ENCODE measurements at places on chromosomes 4 and X.
A peak's percentile ranks its signal among the peaks of the same experiment; 100 is the strongest.

DNA sequence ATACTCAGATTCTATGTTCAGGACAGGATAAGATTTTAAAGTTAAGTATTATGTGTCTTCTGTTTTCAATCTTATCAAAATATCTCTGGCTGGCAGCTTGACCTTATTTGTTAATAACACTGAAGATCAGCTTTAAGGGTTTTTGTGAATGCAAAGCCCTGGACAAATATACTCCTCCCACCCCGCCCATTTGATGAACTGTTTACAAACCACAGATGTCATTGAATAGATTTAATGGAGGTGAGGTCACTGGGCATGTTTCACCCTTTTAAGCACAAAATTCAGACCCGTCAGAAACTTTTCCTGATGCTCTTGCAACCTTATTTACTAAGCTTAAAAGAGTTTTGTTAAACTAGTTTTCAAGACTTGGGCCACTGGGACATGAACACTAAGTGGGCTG, 10.1 kb upstream of the CXCL8 start:
- DNase-seq = no peak

- DNase-seq = no peak
These were observed 143.7 kb downstream of the NAA11 start for GRCh38 chr4:79182209-79182608.

GRCh38 chr4:16860516-16860915, 37.9 kb downstream of the LDB2 start:
- no peak for DNase-seq

- peak; percentile 32 for DNase-seq
These were observed 47.2 kb downstream of the C4orf50 start for GRCh38 chr4:5971078-5971450.

DNA sequence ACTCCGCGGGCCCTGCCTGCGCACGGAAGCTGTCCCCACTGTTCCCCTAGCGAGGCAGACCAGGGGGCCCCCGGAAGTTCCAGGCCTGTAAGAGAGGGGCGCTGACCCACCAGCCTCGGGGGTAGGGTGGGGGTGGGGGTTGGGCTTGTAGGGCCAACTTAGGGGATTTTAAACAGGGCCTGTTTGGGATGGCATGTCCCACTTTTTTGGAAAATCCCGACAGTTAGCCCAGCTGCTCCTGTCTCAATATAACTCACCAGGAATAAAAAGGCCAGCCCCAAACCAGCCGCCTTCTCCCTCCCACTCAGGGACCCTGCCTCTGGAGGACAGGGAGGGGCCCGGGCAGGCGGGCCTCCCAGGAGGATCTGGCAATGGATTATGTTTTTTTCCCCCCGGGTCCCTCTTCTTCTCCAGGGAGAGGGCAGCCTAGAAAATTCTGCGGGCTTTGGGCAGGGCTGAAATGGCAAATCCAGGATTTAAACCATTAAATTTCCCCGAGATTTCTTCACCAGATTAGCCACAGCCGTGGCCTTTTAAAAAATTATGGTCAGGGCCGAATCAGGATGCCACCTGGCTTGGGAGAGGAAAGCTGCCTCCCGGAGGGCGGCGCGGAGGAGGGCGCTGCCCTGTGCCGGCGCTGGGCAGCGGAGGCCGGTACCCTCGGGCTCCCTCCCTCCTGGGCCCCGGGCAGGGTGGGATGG, 957 bp downstream of the PPP2R2C start:
- no peak for DNase-seq

GRCh38 chr4:73912191-73912590, 43.0 kb downstream of the CXCL1 start:
- DNase-seq = no peak

- no peak for DNase-seq
These were observed 27.7 kb downstream of the HERC3 start for GRCh38 chr4:88619971-88620370.

GRCh38 chr4:120991885-120992284, 69.4 kb upstream of the PRDM5 start:
- DNase-seq = no peak

GRCh38 chr4:78061939-78062570, 4.9 kb downstream of the FRAS1 start:
- no peak for DNase-seq

- no peak for DNase-seq
These were observed 75.8 kb downstream of the NUDT11 start for GRCh38 chrX:51420610-51421009.

DNA sequence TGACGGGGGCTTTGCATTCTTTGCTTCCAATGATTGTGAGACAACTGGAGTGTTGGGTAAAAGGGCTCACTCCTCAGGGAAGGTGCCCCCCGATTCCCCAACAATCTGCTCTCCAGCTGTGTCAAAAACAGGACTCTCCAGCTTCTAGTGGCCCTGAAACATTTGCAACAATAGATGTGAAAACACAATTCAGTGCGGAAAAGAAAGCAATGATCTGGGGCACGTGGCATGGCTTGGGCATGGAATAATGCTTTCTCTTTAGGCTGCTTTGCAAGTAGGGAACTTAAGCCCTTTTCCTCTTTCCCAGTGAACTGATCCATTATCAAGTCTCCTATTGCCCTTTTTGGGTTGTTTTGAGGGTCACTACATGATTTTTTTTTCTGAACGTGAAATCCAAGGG, 239.9 kb downstream of the C4orf33 start:
- no peak for DNase-seq

- DNase-seq = no peak
These were observed 115.3 kb downstream of the LDB2 start for GRCh38 chr4:16783119-16783518.

- DNase-seq = no peak
These were observed 29.3 kb upstream of the CT47A1 start for GRCh38 chrX:121014826-121015225.

DNA sequence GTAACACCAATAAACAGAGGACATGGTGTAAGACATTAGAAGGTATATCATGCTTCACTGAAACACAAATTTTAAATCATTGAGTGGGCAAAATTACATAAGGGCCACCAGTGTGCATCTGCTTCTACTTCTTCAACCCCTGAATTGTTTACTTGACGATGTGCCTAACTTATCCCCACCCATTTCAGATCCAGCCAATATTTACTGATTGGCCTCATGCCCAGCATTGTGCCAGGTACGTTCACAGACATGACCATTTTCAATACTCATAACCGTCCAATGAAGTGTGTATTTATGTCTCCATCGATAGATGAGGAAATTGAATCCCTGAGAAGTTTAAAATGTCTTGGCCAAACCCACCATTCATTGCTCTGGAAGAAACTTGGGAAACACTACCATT, 208.3 kb upstream of the MID1 start:
- no peak for DNase-seq

- DNase-seq = no peak
These were observed 104.1 kb downstream of the ZAR1 start for GRCh38 chr4:48594180-48594579.

- DNase-seq = no peak
These were observed 1.0 kb downstream of the ARMCX1 start for GRCh38 chrX:101551380-101551767.

GRCh38 chr4:10442976-10443375, 14.2 kb downstream of the ZNF518B start:
- no peak for DNase-seq

DNA sequence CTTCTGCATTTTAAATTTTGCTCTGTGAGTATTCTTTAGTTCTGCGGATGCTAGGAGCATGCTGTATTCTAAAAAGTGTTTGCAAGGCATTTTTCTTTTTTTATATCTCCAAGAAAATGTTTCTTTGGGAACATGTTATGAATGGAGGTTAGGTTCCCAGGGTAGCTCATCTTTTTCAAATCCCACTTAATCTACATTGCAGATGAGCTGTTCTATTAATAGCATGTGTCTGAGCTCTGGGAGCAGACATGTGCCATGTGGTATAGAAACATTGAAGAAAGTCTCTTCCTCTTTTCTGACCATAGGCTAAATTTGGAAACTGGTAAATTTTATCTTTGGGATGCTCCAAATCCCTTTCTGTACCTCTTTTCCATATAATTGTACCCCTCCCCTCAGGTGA, 23.2 kb downstream of the DIAPH2 start:
- DNase-seq = no peak

DNA sequence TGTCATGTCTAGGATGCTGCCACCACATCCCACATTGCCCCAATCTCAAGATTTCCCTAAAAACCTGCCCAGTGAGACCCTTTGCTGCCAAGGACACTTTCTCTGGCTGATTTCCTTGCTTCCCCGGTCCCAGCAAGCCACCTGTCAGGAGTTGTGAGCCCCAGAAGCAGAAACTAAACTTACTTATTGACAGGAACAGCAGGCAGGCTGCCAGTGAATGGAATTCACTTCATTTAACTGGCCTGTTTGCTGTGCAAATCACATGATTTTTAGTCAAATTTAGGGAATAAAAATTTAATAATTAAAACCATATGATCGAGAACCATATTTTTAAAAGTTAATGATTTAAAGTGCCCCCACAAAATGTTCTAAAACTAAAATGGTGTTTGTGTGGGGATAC, 48.5 kb downstream of the MAMLD1 start:
- no peak for DNase-seq

GRCh38 chr4:145774473-145774872, 94.5 kb downstream of the C4orf51 start:
- no peak for DNase-seq

DNA sequence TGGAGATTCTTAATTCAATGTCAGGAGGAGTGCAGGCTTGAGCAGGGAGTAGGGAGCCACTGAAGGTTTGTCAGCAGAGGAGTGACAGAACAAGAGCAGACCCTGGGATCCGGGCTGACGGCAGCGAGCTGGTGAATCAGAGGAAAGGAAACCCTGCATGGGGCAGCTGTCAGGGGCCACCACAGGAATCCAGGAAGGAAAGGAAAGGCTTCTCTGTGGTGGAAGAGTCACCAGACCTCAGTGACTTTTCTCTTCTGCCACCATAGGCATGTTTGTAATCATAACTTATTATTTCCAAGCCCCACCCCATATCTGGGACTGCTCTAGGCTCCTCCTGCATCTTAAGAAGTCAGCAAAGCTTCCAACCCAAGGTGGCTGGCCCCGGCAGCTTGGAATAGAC, 150.9 kb downstream of the BCOR start:
- no peak for DNase-seq

DNA sequence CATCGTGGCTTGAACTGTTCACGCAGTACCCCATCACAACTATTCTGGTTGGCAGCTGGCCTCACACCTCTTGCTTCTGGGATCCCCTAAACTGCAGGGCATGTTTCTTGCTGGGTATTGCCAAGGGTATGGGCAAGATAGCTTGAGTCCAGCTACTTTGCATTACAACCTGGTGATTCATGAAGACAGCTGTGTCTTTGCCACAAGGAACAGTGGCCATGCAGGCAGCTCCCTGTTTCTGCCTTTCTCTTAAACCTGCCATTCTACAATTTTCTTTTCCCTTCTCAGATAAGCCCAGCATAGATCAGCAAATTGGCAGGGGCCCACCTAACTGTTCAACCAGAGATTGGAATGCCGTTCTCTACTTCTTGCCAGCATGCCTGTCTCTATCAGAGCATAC, 42.8 kb downstream of the TENM3 start:
- no peak for DNase-seq

DNA sequence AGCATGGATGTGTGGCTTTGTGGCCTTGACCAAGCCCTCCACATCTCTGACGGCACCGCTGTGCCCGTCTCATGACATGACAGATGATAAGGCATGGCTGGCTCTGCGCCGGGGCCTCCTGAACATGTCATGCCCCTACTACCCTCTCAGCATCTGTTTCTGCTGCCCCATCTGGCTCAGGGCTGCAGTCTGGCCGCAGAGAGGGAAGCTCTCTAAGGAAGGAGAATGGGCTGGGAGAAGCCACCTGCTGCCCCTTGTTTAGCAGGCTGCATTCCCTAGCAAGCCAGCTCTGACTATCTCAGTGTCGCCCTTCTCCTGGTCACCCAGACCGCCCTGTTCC, 7.2 kb downstream of the ZNF185 start:
- no peak for DNase-seq

DNA sequence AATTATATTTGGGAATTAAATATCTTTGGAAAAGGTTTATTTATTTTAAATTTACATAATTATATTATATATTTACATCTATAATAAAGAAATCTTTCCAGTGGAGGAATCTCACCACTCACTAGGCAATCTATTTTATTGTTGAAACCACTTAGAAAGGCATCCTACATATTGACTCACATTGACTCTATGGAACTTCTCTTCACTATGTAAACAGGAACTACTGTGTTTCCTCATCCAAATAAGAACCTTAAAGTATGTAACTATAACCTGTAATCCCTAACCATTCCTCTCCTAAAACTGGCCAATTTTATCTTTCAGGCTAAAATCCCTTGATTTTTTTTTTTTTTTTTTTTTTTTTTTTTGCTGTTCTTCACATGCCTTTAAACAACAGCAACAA, 268.7 kb downstream of the MAPK10 start:
- DNase-seq = no peak

DNA sequence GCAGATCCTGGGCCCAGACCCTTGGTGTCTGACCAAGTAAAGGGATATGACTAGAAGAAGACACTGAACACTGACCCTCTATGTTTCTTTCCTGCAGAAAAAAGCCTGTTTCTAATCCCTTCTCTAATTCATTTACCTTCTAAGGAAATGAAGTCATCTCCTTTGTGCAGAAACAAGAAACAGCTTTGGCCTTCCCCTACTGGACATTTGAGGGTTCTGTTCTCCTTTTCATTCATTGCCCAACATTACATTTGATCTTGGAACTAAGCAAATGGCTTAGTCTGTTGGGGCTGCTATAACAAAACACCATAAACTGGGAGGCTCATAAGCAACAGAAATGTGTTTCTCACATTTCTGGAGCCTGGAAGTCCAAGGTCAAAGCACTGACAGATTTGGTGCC, 20.0 kb downstream of the HCCS start:
- no peak for DNase-seq

DNA sequence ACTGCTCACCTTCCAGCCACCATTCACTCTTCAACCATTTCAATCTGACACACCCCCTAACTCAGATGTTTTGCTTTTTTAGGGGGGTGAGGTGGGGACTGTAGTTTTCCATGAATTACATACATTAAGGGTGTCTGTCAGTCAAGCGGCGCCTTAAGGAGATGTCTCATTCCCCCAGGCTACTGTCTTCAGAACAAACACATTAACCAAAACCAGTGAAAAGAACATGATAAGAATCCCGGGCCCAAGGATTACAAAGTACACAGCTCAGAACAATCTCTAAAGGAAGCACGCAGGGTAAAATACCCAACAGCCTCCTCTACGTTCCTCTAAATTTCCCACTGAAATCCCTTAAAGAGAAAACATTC, 62.5 kb upstream of the IRF2 start:
- DNase-seq = no peak

GRCh38 chr4:143539670-143540023, 26.1 kb downstream of the SMARCA5 start:
- no peak for DNase-seq
